GM23338 (cell line): ENCODE measurements at places on chromosomes 1 and 21. TPM values are rescaled to one million over a fixed set of nuclear protein-coding genes. Genes with fewer than 3 reads are reported as not detected.

DNA sequence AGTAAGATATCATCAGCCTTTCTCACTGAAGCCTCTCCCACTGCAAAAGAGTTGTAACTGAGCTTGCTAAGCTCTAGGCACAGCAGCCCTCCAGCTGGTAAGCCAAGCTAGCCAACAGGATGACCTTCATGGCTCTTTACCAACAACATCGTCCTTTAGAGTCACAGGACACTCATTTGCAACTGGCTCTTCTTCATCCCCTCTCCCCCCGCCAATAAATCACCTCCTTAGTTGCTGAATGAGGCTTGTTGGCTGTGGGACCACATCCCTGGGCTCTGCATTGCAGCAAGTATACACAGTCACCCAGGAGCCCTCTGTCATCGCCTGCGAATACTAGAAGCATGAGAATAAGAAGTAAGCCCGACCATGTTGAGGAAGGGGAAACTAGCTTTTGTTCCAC, 16.0 kb upstream of the ZNF697 start:
- H3K36me3 ChIP-seq: no peaks in the 10 kb centered on the region
- no peak for DNase-seq
- no peak overlapping the region for H3K27ac ChIP-seq
- no peak overlapping the region for H3K4me3 ChIP-seq
- H3K4me1 ChIP-seq: peaks cover 23% of the 10 kb centered on the region

DNA sequence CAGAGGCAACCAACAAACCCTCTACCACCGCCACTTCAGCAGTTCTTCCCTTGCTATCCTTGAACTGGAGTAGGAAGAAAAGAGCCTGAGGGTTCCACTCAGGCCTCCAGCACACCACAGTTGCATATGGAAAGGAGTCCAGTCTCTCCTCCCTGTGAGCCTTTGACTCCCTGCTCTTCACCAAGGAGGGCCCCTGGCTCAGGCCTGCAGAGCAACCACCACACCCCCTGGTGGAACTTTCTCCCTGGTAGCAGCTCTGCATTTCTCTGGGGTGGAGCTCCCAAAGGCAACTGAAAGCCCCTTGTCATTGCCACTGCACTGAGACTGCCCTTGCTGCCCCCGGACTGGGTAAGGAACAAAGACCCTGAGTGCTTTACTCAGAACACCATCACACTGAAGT, 1021.5 kb upstream of the ADGRL2 start:
- no peak overlapping the region for H3K4me3 ChIP-seq
- no peaks in the 10 kb centered on the region for H3K4me1 ChIP-seq
- DNase-seq: peak; percentile 29
- H3K27me3 ChIP-seq: no peaks in the 10 kb centered on the region

DNA sequence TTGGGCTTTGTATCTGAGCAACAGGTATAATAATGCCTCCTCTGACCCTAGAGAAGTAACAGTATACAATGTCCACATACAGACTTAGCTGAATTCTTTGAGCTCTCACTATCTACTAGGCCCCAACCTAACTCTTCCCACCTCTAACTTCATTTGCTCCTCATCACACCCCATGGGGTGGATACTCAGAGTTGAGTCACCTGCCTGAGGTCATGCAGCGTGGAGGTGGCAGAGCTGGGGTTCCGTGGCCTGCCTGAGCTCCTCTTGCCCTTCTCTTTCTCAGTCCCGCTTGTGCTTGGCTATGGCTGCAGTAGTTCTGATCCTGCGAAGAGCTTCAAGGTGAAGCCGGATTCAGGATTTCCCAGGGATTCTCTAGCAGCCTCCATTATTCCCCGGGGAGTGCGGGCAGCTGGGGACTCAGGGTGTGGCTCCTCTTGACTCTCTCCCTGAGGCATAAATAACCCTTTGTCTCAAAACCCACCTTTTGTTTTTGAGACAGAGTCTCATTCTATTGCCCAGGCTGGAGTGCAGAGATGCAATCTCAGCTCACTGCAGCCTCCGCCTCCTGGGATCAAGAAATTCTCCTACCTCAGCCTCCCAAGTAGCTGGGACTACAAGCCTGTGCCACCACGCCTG, 29.9 kb upstream of the ACTL8 start:
- H3K4me3 ChIP-seq: no peak overlapping the region
- H3K27me3 ChIP-seq: no peaks in the 10 kb centered on the region
- H3K4me1 ChIP-seq: no peaks in the 10 kb centered on the region
- no peak for DNase-seq
- H3K36me3 ChIP-seq: no peaks in the 10 kb centered on the region

DNA sequence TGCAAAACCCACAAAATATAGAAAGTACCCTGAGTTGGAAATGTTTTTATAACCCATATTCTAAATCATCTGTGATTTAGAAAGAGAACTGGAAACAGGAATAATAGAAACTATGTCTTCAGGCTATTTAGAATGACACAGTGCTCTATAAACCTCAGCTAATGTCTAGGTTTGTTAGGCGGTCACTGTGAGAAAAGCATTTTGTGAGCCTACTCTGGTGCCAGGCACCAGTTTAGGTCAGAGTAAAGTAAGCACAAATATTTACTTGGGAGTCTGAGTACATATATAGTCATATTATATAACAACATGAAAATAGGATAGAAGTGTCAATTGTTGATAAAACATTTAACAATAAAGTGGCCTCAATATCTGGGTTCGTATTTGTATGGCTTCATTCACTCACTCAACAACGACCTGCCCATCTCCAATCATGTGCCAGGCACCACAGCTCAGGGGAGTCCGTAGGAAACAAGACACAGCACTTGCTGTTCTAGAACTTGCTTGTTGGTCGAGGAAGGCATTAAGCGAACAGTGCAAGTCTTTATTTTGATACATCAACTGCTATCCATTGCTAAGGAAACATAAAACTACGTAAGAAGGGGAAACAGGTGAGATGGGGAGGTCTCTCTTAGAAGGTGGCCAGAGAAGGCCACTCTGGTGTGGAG, 37.2 kb downstream of the GNB1 start:
- H3K4me3 ChIP-seq: no peak overlapping the region
- H3K27me3 ChIP-seq: no peaks in the 10 kb centered on the region
- H3K4me1 ChIP-seq: peaks cover 10% of the 10 kb centered on the region
- no peak for DNase-seq
- no peaks in the 10 kb centered on the region for H3K36me3 ChIP-seq
- peak overlapping the region; percentile 62; the same call in 1 of the 2 replicates for H3K27ac ChIP-seq

- no peak for DNase-seq
- H3K4me1 ChIP-seq: no peaks in the 10 kb centered on the region
- no peak overlapping the region for H3K27ac ChIP-seq
- H3K36me3 ChIP-seq: no peaks in the 10 kb centered on the region
- no peaks in the 10 kb centered on the region for H3K27me3 ChIP-seq
These were observed 36.4 kb upstream of the ADARB1 start for GRCh38 chr21:45037986-45038385.

GRCh38 chr1:94843430-94843829, 23.3 kb downstream of the SLC44A3 start:
- no peak for DNase-seq
- H3K27me3 ChIP-seq: no peaks in the 10 kb centered on the region
- no peak overlapping the region for H3K27ac ChIP-seq

GRCh38 chr1:70264839-70265238, 43.7 kb downstream of the SRSF11 start:
- no peak for DNase-seq
- H3K4me1 ChIP-seq: no peaks in the 10 kb centered on the region
- peaks cover 5% of the 10 kb centered on the region; the same call in 1 of the 2 replicates for H3K36me3 ChIP-seq
- no peaks in the 10 kb centered on the region for H3K27me3 ChIP-seq

ETV3L gene
- total RNA-seq: not detected in 2 replicates

- no peaks in the 10 kb centered on the region for H3K27me3 ChIP-seq
- H3K36me3 ChIP-seq: no peaks in the 10 kb centered on the region
- no peak for DNase-seq
- peaks cover 9% of the 10 kb centered on the region for H3K4me1 ChIP-seq
- no peak overlapping the region for H3K4me3 ChIP-seq
- no peak overlapping the region for H3K27ac ChIP-seq
These were observed 85.1 kb downstream of the JAK1 start for GRCh38 chr1:64881281-64881680.

HAPLN2 gene
- total RNA-seq: not detected in 2 replicates

- no peaks in the 10 kb centered on the region for H3K27me3 ChIP-seq
- no peak overlapping the region for H3K27ac ChIP-seq
- no peak overlapping the region for H3K4me3 ChIP-seq
- DNase-seq: no peak
These were observed 73.8 kb downstream of the AK4 start for GRCh38 chr1:65221638-65222339.

CATSPER4 gene
- not detected in 2 replicates for total RNA-seq

- DNase-seq: no peak
- peak overlapping the region; percentile 29; the same call in 1 of the 2 replicates for H3K4me3 ChIP-seq
- H3K27ac ChIP-seq: peak overlapping the region; percentile 78
- no peaks in the 10 kb centered on the region for H3K36me3 ChIP-seq
- H3K27me3 ChIP-seq: no peaks in the 10 kb centered on the region
- peaks cover 92% of the 10 kb centered on the region for H3K4me1 ChIP-seq
These were observed 16.4 kb downstream of the PLPP3 start for GRCh38 chr1:56562891-56563452.

- H3K27ac ChIP-seq: no peak overlapping the region
- H3K4me3 ChIP-seq: no peak overlapping the region
- H3K4me1 ChIP-seq: peaks cover 19% of the 10 kb centered on the region
- H3K27me3 ChIP-seq: no peaks in the 10 kb centered on the region
These were observed 27.0 kb downstream of the MFSD2A start for GRCh38 chr1:39981945-39982344.

DNA sequence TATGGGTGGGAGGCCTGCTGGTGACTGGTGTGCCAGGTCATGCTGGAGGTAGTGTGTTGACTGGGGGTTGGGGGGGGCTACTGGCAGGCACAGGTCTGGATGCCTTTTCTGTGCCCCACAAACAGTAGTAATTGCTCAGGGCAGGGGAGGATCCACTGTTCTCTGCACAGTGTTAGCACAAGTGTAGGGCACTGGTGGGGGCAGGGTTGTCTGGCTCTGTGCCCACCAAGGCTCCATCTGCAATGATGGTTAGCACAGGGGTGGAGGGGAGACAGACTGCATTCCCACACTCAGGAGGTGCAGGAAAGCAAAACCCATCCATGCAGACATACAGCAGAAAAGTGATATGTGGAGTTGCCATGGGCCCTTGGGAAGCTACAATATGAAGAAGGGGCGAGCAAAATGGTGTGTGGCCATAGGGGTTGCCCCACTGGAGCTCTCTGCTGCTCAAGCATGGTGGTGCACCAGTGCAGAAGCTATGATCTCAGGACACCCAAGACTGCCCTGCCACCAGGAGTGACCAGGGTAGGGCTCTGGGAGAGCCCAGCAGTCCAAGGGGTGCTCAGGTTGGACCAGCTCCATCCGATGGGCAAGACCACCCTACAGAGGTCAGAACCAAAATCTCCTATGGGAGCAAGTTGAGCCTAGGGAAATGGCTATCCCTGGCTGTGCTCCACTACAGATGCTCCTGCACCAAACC, 122.2 kb upstream of the KCTD3 start:
- no peaks in the 10 kb centered on the region for H3K27me3 ChIP-seq
- no peaks in the 10 kb centered on the region for H3K4me1 ChIP-seq
- H3K4me3 ChIP-seq: no peak overlapping the region
- no peak overlapping the region for H3K27ac ChIP-seq
- DNase-seq: no peak

CLCA4 gene
- not detected in 2 replicates for total RNA-seq

- H3K4me3 ChIP-seq: no peak overlapping the region
- H3K4me1 ChIP-seq: no peaks in the 10 kb centered on the region
- no peak for DNase-seq
- H3K36me3 ChIP-seq: no peaks in the 10 kb centered on the region
- no peaks in the 10 kb centered on the region for H3K27me3 ChIP-seq
These were observed 44.8 kb downstream of the GRHL3 start for GRCh38 chr1:24363994-24364393.

- H3K4me1 ChIP-seq: no peaks in the 10 kb centered on the region; the same call in 1 of the 2 replicates
- H3K27ac ChIP-seq: no peak overlapping the region
- no peak for DNase-seq
- H3K36me3 ChIP-seq: no peaks in the 10 kb centered on the region
- no peak overlapping the region for H3K4me3 ChIP-seq
These were observed 6.4 kb upstream of the MMEL1 start for GRCh38 chr1:2639203-2639602.

FOXE3 gene
- not detected in 2 replicates for total RNA-seq

DNA sequence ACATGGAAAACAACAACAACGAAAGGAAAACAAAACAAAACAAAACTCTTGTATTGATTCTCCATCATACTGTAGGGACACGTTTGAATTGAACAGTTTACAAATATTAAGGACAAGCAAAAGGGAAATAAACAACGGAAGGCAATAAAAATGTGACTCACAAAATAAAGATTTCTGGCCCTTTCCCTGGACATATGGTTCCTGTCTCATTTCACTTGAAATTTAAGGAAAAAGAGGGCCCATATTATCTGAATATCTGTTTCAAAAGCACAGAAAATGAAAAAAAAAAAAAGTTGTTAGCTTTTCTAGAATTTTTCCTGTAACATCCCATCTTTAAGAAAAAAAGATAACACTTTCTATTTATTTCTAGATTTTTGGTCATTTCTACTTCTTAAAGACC, 3.6 kb upstream of the PKN2 start:
- no peaks in the 10 kb centered on the region for H3K27me3 ChIP-seq
- no peak overlapping the region for H3K4me3 ChIP-seq
- no peaks in the 10 kb centered on the region for H3K4me1 ChIP-seq
- no peak for DNase-seq

DNA sequence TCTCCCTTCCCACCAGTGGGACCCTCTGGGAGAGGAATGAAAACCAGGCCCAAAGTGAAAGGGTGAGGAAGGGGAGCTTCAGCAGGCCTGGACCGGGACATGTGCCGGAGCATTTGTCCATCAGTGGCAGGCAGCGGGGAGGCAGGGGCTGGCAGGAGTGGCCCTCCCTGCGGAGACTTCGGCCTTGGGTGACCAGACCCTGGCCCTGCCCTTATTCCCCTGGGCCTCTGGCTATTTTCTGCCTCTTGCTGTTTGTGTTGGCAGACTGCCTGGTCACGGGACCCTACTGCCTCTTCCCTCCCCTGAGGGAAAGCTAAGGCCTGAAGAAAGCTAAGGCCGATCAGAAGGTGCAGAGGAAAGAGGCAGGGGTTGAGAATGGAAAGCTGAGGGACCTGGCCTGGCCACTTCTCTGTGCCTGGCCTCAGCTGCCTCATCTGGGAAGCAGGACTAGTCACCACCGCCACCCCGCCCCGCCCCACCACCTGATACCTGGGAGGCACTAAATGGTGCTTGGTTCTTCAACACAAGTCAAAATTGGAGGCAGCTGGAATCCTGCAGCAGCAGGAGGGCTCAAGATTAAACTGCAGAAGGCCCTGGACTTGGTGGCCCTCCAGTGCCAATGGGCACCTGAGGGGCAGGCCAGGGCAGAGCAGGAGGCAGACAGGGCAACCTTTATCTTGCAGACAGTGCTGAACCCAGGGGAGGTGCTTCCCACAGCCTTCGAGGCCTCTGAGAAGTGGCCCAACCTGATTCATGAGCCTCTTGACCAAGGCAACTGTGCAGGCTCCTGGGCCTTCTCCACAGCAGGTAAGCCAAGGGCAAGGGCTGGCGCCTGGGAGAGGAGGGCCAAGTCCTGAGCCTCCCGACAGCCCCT, 7.9 kb downstream of the TINAGL1 start:
- no peak overlapping the region for H3K27ac ChIP-seq
- peaks cover 9% of the 10 kb centered on the region for H3K27me3 ChIP-seq
- H3K4me3 ChIP-seq: no peak overlapping the region
- no peak for DNase-seq
